Transverse colon (tissue), 4 donors: ENCODE measurements at places on chromosomes 6 and 20. TPM values are rescaled to one million over a fixed set of nuclear protein-coding genes. Genes with fewer than 3 reads are reported as not detected.
A peak's percentile ranks its signal among the peaks of the same experiment; 100 is the strongest.

Gene MYLK4
- total RNA-seq, result 0.79 TPM

Gene TRIM40
- total RNA-seq, result 14.8 TPM

Gene ENPP3
- total RNA-seq, result 19.5 TPM

- DNase-seq, result no peak
Observed at GRCh38 chr6:122621638-122622037, 11.4 kb downstream of the PKIB start.

DNA sequence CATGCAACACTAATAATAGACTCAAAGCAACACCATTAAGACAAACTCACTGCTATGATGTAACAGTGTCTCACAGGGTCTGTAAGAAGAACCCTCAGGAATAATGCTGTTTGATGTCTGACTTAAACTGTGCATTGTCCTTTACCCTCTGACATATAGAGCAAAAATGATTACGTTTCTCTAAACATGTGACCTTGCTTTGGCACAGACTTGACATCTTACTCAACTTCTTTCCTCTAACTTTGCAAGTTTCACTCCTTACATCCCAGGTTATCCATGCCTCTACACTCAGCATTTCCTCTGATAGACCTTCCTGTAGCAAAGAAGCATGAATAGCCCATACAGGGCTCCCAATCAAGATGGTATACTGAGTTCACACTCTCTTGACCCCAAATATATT lies 252.7 kb downstream of the UST start:
- DNase-seq, result no peak

- DNase-seq, result no peak
Observed at GRCh38 chr6:161168281-161168891, 105.5 kb downstream of the AGPAT4 start.

GRCh38 chr6:124999105-124999764 lies 37.0 kb downstream of the RNF217 start:
- DNase-seq, result peak; percentile 29

GRCh38 chr6:37696220-37696840 lies 1.4 kb downstream of the MDGA1 start:
- DNase-seq, result no peak

- DNase-seq, result peak; percentile 20
Observed at GRCh38 chr6:12751694-12752325, 35.2 kb downstream of the PHACTR1 start.

GRCh38 chr6:40901322-40902055 lies 137.5 kb downstream of the UNC5CL start:
- no peak for DNase-seq
